ENCODE measurements at places on chromosomes 13 and 19.

DNA sequence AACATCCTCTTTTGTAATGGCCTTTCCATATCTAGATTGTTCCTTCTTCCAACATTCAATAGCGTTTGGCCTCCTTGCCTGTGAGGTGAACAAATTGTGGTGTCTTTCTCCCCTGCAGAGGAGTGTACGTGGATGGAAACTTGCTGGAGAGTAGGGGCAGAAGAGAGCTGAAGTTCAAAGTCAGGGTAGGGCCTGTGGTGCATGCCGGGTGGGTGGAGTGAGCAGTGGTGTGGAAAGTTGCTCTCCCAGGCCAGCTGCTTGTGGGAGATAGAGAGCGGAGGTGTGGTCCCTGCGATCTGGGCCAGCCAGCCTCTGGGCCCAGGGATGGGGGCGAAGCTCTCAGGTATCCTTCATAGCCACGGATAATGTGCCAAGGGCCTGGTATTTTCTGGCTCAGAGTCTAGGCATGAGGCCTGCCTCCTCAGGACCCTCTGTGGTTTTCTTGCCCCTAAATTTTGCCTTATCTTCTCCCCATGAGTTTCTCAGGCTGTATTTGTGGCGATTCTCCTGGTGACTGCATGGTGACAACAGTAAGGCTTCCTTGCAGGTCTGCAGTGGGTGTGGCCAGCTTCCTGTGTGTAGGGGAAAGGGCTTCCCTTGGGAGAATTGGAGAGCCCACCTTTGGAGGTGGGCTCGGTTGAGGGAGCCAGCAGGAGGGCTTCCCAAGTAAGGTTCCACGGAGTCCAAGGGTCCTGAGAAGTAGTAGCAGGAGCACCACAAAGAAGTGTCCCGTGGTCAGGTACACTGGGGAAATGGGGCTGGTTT is 6.7 kb downstream of the RGCC start:
- peak; percentile 96 for DNase-seq

GRCh38 chr19:31504221-31504620 is 155.0 kb upstream of the TSHZ3 start:
- DNase-seq: no peak

DNA sequence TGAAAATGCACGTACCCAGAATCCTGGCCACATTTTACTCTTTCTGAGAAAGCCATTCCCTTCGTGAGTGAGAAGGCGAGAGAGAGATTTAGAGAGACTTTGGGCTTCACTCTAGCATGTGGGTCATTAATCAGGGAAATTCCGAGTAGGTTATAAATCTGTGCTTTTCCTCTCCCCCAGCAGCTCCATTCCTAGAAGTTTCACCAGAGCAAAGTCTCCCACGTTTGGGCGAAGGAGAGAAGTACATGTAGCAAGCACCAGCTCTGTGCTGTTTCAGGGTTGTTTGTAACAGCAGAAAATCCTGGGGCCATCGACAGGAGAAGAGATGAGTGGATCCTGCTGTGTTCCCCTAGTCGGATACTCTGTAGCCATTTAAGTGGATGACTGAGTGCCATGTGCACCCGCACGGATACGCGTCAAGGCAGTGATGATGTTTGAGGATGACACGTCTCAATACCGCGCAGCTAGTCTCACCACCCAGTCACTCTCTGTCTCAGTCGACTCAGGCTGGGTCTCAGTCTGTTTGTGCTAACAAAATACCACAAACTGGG is 131.8 kb upstream of the PEG3 start:
- no peak for DNase-seq

- peak; percentile 43 for DNase-seq
Observed at GRCh38 chr19:39310558-39311311, 9.9 kb downstream of the LRFN1 start.
